ENCODE measurements at places on chromosomes 2 and 18.

GRCh38 chr2:156005531-156005930 is 327.0 kb downstream of the NR4A2 start:
- no peak for DNase-seq

GRCh38 chr2:165328272-165328671 is 89.1 kb downstream of the SCN2A start:
- no peak for DNase-seq

GRCh38 chr2:167057446-167057845 is 169.2 kb downstream of the XIRP2 start:
- DNase-seq: no peak

DNA sequence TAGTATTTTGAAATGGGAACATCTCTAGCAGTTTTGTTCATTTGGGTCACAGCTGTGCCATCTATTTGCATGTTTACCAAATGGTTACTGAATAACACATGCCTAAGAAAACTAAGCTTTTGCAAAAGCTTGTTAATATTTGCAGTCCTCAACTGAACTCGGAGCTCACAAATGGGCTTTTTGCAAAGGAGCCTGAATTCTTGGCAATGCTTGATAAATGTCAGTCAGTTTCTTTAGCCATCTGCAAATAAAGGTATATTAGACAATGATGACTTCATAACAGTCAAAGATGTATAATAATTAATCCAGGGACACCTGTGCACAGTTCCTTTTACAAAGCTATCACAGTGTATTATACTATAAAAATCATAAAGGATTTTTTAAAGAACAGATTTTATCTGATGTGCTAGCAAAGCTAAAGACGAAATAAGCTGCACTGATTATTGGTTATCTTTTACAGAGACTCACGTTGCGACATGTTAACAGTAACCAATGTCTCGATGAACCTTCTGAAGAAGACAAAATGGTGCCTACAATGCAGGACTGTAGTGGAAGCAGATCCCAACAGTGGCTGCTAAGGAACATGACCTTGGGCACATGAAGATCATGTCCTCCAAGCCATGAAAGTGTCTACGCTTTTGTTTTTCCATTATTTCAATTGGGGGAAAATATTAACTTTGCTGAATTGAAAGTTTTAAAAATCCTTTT is 248.4 kb upstream of the KCNJ3 start:
- no peak for DNase-seq

DNA sequence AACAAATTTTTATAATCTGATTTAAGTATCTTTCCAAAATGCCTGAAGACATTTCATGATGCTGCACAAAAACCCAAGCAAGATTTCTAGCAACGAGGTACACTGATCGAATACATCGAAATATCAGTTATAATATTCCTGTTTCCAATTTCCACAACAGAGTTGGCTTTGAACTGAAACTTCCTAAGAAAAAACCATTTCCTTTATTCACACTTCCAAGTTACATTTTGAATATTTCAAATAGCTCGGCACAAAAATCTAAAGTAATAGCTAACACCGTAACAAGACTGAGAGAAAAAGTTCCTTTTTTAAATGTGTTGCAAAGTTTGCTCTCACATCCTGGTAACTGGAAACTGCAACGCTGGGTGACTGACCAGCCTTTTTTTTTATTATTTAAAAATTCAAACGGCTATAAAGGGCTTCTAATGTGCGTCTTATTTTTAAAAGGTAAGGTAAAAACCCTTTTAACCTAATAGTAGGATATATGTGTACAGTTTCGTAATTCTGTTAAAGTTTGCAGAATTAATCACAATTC is 1.7 kb downstream of the HNRNPLL start:
- no peak for DNase-seq

GRCh38 chr2:37869771-37870170 is 55.3 kb upstream of the RMDN2 start:
- no peak for DNase-seq

All from stimulated activated CD4-positive, alpha-beta T cell treated with anti-CD3 and anti-CD28 coated beads, Interleukin-4, amount 100 ng/mL, for 4 hours (primary cell).